ENCODE measurements at places on chromosomes 12 and 14. TPM values are rescaled to one million over a fixed set of nuclear protein-coding genes. Genes with fewer than 3 reads are reported as not detected.

- DNase-seq = no peak
Observed at GRCh38 chr14:67586369-67586768, 13.7 kb downstream of the PIGH start.

- peak; percentile 52 for DNase-seq
Observed at GRCh38 chr14:72495668-72496067, 398.2 kb downstream of the DPF3 start.

GRCh38 chr12:66755727-66756395, 77.0 kb upstream of the GRIP1 start:
- DNase-seq = no peak

OR10P1 gene
- not detected for total RNA-seq

- no peak for DNase-seq
Observed at GRCh38 chr14:22735096-22735495, 31.4 kb upstream of the OXA1L start.

DNA sequence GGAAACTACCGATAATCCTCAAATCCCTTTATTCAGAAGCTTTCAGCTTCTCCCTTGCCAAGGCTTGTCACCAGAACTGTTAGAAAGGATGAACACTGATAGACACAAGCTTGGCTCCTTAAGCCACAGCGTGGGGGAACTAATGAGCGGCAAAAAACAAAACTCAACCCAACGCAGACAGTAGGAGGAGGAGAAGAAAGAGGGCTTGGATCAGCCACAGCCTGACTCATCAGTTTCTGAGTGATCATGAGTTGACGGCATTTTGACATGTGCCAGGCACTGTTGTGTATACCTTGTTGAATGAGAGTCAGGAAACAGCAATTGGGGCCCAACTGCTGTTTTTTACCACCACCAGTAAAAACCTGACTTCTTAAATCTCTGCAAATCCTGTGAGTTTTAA, 23.7 kb downstream of the PLXNC1 start:
- DNase-seq = no peak

DNA sequence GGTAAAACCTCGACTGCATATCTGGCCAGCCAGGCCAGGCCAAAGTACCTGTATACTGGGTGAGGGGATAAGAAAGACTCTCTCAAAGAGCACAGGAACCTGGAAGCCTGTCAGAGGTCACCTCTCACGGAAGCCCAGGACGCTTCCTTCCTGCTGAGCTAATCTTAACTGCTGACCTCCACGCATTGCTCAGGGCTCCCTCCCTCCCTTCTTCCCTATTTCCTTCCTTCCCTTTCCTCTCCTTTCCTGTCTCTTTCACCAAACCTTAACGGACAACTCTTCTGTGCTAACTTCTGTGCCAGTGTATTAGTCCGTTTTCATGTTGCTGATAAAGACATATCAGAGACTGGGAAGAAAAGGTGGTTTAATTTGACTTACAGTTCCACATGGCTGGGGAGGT, 14.8 kb upstream of the RNASE10 start:
- DNase-seq = no peak

- no peak for DNase-seq
Observed at GRCh38 chr14:49769581-49770211, 1.7 kb downstream of the KLHDC2 start.

HELB gene
- total RNA-seq = 0.93 TPM

ACVRL1 gene
- 57.5 TPM for total RNA-seq

GRCh38 chr12:83985084-83985483, 927.5 kb downstream of the SLC6A15 start:
- DNase-seq = no peak

DNA sequence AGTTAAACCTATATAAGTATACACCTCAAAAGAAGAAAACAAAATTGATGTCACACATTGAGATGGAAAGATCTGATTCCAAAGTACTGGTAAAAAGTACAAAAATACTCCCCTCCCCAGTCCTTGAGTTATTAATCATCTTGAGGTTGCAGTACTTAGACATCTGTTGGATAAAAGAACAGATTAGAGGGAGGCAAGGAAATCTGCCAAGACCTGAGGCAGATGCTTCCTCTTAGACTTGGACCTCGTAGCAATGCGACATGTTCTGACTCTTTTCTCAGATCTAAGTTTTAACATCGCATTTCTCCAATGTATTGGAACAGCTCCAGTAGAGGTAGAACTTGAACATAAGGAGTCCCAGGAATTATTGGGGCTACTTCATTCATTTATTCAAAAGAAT, 187.9 kb upstream of the GRIN2B start:
- no peak for DNase-seq

- DNase-seq = no peak
Observed at GRCh38 chr14:61482348-61483206, 161.2 kb downstream of the PRKCH start.

GRCh38 chr14:20515846-20516245, 10.5 kb downstream of the RNASE10 start:
- DNase-seq = no peak

- DNase-seq = no peak
Observed at GRCh38 chr12:131096681-131097181, 143.0 kb downstream of the ADGRD1 start.

DNA sequence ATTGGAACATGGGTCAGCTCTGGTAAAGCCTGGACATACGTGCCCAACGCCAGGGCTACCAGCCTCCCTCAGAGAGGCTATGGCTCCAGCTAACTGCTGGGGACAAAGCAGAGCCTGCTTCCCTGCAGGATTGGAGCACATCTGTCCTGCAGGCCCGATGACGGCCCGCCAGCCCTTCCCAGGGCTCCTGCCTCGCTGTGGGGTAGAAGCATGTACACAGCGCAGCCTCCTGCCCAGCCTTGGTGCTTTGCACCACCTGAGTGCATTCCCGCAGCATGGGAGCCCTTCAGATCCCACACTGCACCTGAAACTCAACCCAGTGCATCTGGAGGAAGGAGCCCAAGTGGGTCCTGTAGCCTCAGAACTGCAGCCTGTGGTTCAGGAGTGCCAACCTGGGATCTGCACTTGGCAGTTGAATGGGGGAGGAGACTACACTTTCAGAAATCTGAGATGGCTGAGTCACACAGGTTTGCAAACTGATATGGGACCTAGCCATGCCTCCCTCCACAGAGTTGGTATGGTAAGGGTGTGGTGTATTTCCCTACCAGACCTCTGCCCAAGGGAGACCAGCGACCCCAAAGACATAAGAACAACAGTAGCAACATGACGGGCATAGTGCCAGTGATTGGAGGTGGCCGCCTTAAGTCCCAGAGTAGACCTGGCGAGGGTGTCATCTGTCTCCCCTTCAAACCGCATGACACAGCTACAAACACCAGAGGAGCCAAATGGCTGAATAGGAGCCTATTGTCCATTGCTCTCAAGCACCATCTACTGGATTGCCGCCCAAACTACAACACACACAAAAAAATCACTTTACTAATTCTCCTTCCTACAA, 273.9 kb upstream of the MIS18BP1 start:
- no peak for DNase-seq

DNA sequence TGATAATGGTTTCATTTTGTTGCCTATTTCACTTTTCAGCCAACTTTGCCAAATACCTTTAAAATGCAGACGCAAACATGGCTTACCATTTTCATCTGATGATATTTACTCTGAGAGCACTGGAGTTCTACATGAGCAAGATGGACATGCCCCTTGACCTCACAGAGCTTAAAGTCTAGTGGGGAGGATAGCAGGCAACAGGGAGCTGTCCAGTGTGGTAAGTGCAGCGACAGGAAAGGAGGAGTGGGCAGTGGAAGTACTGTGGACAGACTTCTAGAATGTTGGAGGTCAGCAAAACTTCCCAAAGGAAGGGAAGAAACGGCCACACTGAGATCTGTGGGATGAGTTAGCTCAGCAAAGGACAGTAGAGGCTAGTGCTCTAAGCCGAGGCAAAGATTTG, 25.3 kb downstream of the LRIG3 start:
- no peak for DNase-seq
